ENCODE measurements at places on chromosomes 11 and 22.
A peak's percentile ranks its signal among the peaks of the same experiment; 100 is the strongest.

DNA sequence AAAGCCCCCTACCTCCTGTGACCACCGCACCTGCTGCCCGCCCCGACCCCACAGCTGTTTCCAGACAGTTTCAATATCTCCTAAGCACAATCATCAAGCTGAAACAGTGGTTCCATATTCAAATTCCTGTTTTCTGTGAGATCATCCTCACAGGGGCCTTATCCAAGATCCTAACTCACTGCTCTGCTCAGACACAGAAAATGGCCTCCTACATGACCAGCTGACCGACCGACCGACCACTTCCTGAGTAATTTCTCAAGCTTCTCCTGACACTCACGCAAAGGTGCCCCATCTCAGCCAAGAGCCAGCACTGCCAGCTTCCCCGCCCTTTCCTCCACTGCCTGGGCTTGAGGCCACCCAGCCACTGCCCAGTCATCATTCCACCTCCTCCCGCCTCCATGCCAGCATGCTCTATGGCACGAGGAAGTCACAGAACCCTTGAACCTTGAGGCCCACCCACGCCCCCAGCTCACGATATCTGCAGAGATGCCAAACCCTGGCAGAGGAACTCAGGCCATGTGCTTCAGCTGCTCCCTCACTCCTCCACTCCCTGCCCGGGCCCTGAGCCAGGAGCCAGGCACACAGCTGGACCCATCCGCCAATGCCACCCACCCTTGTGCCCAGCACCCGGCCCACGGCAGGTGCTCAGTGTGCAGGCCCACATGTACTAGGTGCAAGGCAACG lies 14.0 kb downstream of the KIAA0930 start:
- DNase-seq: peak; percentile 17

GRCh38 chr11:4087551-4087950 lies 7.0 kb upstream of the RRM1 start:
- DNase-seq: no peak

DNA sequence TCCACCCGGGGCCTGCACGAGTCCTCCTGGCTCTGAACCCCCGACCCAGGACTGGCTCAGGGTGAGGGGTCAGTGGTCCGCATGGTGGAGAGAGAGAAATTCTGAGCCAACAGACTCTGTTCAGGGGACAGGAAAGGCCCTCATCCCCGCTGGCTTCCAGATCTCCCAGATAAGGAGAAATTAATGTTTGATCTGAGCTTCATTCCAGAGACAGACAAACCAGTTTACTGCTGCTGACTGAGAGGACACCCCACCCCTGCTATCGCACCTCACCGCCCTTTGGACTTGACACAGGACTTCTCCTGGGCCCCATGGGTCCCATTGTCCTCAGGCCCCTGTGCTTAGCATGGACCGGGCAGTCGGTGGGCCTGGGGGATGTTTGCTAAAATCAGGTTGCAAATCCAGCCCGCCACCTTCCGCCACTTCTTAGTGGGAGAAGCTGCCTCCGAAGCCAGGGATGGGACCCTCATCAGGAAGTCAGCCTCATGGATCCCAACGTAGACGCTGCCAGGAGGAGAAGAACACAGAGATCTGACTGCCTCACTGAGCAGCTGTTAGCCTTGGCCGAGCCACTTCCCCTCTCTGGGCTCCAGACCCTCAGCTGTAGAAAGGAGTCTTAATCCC lies 11.2 kb upstream of the UPK3A start:
- no peak for DNase-seq

DNA sequence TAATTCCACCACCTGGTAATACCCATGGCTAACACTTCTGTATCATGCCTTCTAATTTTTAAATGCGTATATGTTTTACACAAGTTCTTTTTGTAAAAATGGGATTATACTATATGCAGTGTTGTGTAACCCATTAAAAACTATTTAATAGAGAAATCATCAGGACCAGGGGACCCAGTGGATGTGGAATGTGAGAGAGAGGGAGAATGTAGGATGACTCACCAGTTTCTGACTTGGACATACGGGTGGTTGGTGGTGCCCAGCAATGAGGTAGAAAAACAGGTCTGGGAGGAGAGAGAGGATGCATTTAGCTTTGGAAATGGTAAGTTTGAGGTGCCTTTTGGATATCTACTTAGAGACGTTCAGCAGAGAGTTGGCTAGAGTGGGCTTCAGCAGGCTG lies 112.0 kb upstream of the TBCEL start:
- DNase-seq: no peak

DNA sequence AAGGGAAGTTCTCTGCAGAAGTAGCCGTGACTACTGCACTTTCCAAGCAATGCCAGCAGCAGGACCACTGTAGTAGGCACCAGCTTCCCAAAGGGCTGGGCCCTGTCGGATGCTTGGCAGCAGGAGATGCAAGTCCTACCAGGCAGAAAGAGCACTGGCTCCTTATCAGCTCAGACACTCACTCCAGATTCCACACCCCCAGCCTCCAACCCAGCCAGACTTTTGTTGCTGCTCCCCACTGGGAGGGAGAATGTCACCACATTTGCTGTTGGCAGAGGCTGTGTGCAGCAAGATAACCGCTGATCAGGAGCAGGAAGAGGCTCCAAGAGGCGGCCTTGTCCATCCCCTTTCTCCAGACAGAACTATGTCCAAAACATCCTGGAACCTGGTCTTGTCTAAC lies 118.7 kb downstream of the C11orf58 start:
- DNase-seq: no peak

DNA sequence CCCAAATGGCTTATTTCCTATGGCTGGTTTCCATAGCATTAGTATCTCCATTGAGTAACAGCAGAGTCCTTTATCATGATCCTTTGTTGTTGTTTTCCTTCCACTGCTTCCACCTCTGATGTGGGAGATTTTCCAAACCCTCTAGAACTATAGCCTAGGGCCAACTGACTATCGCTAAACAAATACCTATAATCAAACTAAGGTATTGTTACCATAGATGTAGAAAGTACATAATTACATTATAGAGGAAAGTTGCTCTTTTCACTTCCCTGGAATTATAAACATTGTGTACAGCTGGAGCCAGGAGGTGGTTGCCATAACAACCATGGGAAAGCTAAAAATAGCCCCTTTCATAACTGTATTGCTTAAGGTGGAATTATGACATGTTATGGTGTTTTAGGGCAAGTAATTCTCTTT lies 47.0 kb upstream of the ALKBH3 start:
- no peak for DNase-seq

DNA sequence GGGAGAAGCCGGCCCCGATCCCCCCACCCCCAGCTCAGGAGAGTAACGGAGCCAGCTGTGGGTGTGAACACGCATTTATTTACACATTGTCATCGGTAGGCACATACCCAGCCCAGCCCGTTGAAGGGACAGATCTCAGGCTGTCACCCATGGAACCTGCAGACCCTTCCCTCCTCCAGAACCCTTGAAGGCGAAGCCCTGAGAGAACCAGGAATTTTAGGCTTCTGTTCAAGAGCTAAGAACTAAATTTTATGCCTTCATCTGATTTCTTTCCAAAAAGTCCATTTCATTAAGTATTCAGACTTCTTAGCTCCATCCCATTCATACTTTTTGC lies 379 bp upstream of the BRMS1 start:
- no peak for DNase-seq

DNA sequence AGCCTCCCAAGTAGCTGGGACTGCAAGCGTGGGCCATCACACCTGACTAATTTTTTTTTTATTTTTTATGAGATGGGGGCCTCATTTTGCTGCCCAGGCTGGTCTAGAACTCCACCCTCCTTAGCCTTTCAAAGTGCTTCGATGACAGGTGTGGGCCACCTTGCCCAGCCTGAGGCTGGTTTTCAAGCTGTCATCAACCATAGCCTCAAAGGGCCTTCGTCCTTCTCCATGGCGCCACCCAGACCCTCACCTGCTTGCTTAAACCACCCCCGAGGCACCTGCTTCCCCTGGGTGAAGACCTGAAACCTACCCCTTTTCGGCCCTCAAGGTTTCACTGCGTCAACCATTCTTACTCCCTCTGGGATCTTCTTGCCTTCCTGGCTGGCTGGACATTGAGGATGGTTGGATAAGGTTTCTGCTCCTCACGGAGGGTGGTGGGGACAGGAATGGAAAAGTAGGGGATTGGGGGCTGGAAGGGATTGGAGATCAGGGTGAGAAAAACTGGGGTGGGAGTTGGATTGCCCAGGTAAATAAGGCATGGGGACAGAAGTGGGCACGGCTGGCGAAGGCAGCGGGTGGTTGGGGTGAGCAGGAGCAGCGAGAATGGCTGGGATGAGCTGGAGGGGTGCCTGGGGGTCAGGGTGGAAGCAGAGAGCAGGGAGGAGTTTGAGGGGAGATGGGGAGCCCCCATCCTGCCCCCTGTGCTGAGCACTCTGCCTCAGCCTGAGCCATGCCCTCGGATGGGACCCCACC lies 2.8 kb upstream of the ACR start:
- no peak for DNase-seq

DNA sequence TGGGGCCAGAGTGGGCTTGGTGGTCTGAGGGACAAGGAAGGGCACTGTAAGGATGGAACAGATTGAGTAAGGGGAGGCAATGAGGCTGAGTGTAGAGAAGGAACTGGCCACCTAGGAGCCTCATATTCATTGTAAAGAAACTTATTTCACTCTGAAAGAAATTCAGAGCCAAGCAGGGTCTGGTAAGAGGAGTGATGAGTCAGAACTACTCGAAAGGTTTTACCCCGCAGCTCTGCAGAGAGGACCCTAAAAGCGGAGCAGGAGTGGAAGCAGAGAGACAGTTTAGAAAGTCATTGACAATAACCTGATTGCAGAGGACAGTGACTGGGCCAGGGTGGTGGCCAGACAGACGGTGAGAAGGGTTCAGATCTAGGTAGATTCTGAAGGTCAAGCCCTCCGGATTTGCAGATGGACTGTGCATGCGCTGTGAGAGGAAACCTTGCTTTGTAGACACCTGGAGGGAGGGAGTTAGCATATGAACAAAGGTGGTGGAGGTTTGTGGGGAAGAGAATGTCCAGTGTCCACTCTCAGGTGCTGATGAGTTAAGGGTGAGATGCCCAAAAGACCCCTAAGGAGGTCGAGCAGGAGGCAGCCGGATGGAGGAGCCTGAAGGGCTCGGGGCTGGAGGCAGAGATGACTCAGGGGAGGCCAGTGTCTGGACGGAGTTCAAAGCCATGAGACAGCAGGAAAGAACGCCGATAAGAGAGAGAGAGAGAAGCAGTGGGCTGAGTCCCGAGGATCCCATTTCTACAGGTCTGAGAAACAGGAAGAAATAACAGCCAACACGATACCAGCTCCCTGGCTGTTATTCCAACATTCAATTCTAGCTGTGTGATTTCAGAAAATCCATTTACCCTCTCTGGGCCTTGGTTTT lies 546.0 kb downstream of the BRD1 start:
- DNase-seq: no peak

DNA sequence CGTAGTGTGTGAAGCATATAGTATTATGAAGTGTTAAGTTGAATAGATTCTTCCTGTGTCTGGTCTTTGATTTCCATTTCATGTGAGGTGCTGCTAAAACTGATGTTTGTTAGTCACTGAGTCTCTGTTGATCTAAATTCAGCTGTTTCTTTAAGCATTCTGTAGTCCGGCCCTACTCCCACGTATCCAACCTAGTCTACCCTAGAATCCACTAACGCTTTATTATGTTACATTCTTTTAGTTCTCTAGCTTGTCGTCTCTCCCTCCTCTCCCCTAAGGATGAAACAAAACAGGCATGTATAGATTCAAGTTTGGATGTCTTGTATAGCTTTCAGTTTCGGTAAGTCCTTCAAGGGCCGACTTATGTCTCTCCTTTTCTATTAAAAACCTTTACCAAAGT lies 4.1 kb downstream of the WEE1 start:
- no peak for DNase-seq

DNA sequence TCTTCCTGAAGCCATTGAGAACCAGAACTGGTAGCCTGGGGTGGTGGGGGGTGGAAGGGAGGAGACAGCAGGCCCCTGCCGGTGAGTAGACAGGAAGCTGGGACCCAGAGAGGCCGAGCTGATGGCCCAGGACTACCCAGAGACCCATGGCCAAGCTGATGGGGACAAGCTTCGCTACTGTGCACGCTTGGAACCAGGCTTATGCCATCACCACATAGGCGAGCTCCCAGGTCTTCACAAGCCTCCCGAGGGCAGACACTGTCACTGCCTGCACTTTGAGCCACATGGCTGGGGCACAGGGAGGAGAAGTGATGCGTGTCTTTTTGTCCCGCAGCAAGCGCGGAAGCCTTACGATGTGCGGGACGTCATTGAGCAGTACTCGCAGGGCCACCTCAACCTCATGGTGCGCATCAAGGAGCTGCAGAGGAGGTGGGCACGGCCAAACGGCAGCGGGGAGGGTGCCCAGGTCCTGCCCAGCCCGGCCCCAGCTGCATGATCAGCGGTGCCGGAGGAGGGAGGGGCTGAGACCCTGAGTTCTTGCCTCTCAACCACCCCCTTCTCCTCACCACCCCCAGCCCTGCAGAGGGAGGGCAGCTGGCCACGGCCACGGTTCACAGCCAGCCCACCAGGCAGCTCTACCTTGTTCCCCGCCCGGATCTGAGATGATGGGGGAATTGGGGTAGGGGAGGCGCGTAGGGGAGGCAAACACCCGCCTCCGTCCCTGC lies 76.0 kb upstream of the KCNQ1OT1 start:
- DNase-seq: no peak

- DNase-seq: no peak
These were observed 92.7 kb downstream of the SGSM3 start for GRCh38 chr22:40463017-40463631.

DNA sequence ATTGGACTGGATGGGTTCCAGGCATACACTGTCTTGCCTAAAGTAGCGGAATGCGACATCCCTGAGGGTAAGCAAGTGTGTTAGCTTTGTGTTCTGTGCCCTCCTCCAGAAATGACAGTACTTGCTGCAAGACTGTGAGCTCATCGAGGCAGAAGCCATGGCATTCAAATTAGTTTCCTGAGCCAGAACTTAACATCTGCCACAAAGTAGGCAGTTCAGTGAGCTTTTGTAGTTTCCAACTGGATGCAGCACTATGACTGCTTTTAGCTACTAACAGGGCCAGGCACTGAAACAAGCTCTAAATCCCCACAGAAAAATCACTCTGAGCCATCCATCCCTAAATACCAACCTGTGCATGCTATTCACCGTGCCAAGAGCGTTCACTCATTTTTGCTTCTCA lies 1.2 kb upstream of the FAR1 start:
- no peak for DNase-seq

DNA sequence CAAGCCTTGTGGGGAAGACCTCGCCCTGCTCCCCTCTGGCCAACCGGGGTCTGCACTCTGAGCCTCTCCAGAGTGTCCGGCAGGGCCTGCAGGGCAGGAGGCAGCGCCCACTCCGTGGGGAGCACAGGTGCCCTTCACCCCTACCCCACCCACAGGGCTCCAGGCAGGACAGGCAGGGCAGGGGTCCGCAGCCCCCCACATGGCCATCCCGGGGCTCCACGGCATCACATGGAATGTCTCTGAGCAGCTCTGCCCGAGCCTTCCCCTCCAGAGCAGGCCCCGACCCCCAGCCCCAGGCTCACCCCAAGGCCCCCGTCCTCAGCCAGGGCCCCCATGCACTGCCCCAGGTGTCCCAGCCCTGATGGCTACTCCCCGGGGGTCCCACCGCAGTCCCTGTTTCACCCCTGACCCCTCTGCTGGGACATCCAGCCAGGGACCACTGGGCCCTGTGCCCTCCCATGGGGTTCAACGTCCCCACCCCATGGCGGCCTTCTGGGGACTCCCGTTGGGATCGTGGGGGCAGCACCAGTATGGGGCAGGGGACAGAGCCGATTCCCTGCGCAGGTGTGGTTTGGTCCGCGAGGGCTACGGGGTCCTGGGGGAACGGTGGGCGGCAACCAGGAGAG lies 77.7 kb downstream of the BRD1 start:
- no peak for DNase-seq
